ENCODE measurements at places on chromosomes 2 and 18.

- no peak overlapping the region for H3K27ac ChIP-seq
- no peaks in the 10 kb centered on the region for H3K27me3 ChIP-seq
- H3K4me1 ChIP-seq, result no peaks in the 10 kb centered on the region
- no peak for DNase-seq
Observed at GRCh38 chr2:108184419-108184818, 55.3 kb upstream of the SULT1C3 start.

DNA sequence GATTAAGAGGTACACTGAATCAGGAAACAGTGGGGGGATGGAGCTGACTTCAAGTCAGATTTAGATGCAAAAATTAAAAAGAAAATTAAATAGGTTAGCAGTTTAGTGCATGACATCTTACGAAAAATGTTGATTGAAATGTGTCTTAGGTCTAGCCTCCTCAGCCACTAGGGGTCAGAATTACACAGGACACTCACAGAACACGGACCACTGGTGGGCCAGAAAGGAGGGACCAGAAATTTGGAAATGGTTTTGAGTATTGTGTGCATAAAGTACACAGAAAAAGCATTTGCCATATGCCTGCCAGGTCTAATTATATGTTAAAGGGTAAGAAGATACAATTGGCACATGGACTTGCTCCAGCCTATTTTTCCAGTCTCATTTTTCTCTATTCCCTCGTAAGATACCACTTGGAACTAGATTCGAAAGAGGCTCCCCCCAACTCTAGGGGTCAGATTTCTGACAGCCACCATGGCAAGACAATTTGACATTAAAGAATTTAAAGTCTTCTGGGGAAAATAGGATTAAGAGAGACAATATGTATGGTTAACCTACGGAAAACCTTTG is 550.2 kb upstream of the SETBP1 start:
- H3K27ac ChIP-seq, result no peak overlapping the region
- H3K4me3 ChIP-seq, result no peak overlapping the region
- H3K4me1 ChIP-seq, result no peaks in the 10 kb centered on the region
- DNase-seq, result peak; percentile 28
- H3K27me3 ChIP-seq, result no peaks in the 10 kb centered on the region

- H3K4me1 ChIP-seq, result no peaks in the 10 kb centered on the region
- no peak for DNase-seq
- H3K27ac ChIP-seq, result no peak overlapping the region
- H3K36me3 ChIP-seq, result no peaks in the 10 kb centered on the region
- H3K4me3 ChIP-seq, result no peak overlapping the region
- H3K27me3 ChIP-seq, result no peaks in the 10 kb centered on the region
Observed at GRCh38 chr2:29780906-29781305, 140.5 kb downstream of the ALK start.

GRCh38 chr2:41992671-41993434 is 55.0 kb upstream of the PKDCC start:
- no peaks in the 10 kb centered on the region for H3K36me3 ChIP-seq
- no peaks in the 10 kb centered on the region for H3K4me1 ChIP-seq
- no peak overlapping the region for H3K27ac ChIP-seq
- no peak overlapping the region for H3K4me3 ChIP-seq

DNA sequence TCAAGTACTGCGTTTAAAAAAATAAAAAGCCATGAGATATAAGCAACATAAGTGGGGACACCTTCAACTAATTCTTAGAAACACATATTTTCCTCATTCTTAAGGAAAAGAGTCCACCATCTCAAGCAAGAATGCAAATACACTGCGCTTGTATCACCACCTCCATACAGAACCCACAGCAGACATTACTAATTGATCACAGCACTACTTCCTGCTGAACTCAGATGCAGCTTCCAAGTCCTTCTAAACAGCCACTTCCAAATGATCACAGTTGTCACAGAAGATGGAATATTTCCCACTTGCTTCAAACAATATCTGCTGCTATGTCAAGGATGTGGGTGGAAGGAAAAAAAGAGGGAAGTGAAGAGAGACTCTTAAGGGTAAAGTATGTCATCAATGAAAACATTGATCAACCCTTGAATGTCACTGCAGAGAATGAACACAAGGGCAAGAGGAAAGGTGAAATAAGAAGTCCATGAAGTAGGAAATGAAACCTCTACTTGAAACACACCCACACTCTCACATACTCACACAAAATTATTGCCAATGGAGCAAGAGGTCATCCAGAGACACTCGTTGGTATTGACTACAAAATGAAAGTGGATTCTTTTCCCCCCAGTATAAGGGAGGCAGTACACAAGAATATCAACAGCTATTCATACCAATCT is 22.1 kb downstream of the TGFA start:
- DNase-seq, result no peak
- no peak overlapping the region for H3K4me3 ChIP-seq
- H3K27ac ChIP-seq, result no peak overlapping the region
- no peaks in the 10 kb centered on the region for H3K36me3 ChIP-seq
- H3K4me1 ChIP-seq, result peaks cover 15% of the 10 kb centered on the region
- H3K27me3 ChIP-seq, result no peaks in the 10 kb centered on the region

- no peaks in the 10 kb centered on the region for H3K27me3 ChIP-seq
- DNase-seq, result no peak
- peak overlapping the region; percentile 100 for H3K4me3 ChIP-seq
- H3K4me1 ChIP-seq, result peaks cover 14% of the 10 kb centered on the region
- peak overlapping the region; percentile 100 for H3K27ac ChIP-seq
Observed at GRCh38 chr2:86194751-86195054, 559 bp downstream of the IMMT start.

GRCh38 chr18:56511996-56512395 is 126.4 kb downstream of the TXNL1 start:
- no peaks in the 10 kb centered on the region for H3K4me1 ChIP-seq
- no peaks in the 10 kb centered on the region for H3K27me3 ChIP-seq
- H3K27ac ChIP-seq, result no peak overlapping the region
- H3K36me3 ChIP-seq, result no peaks in the 10 kb centered on the region
- no peak overlapping the region for H3K4me3 ChIP-seq
- no peak for DNase-seq

- no peak for DNase-seq
- no peaks in the 10 kb centered on the region for H3K36me3 ChIP-seq
Observed at GRCh38 chr2:75548036-75548573, 12.6 kb downstream of the EVA1A start.

GRCh38 chr2:207296265-207296948 is 130.7 kb upstream of the KLF7 start:
- no peak overlapping the region for H3K27ac ChIP-seq
- no peaks in the 10 kb centered on the region for H3K4me1 ChIP-seq
- no peaks in the 10 kb centered on the region for H3K27me3 ChIP-seq
- no peak for DNase-seq

DNA sequence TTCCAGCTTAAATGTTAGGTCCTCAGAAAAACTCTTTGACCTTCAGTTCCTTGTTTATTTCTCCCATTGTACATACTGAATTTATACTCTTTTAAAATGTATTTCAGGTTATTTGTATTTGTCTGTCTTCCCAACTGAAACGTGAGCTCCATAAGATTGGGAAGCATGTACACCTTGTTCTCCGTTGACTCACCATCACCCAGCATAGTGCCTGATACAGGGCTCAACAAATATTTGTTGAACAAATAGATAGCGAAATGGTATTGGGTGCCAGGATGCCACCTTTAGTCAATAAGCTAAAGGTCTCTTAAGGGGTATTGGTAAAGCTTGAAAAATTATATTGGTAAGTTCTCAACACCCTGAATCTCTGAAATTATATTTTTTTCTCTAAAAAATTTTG is 1841.3 kb upstream of the CELF4 start:
- H3K36me3 ChIP-seq, result no peaks in the 10 kb centered on the region
- H3K4me1 ChIP-seq, result no peaks in the 10 kb centered on the region
- no peak for DNase-seq
- no peaks in the 10 kb centered on the region for H3K27me3 ChIP-seq

DNA sequence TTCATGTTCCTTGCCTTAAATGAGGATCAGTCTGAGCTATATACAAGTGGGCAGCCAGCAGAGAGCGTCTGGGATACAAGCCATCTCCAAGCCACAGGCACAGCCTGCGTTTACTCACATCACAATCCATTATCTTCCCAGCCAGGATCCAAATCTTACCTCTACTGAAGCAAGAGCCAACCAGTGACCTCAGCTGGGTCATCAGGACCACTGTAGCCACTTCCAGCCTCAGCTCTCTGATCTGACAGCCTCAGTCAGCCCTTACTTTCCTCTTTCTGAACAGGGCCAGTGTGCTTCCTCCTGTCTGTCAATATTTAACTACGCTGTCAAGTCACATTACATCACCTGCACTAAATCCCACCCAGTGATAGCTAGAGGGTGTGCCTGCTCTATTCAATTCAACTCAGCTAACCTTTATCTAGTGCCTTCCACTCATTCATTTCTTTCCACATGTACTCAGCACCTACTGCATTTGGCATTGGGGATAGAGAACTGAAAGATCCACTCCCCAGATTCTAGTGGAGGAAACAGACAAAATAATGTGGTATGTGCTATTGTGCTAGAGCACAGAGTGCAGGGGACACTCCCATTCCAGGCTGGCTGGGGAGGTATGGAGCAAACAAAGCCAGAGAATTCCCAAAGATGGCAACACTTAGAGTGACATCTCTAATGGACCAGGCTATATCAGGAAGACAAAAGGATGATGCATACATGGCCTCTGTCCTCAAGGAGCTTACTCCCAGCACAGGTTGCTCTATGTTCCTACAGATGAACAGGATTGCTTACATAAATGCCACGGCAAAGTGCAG is 146.5 kb downstream of the NCKAP5 start:
- H3K27me3 ChIP-seq, result no peaks in the 10 kb centered on the region
- no peaks in the 10 kb centered on the region for H3K36me3 ChIP-seq
- peak overlapping the region; percentile 3 for H3K4me3 ChIP-seq
- H3K4me1 ChIP-seq, result peaks cover 20% of the 10 kb centered on the region
- peak overlapping the region; percentile 85 for H3K27ac ChIP-seq

- DNase-seq, result no peak
- no peak overlapping the region for H3K27ac ChIP-seq
- H3K4me3 ChIP-seq, result no peak overlapping the region
- no peaks in the 10 kb centered on the region for H3K36me3 ChIP-seq
- no peaks in the 10 kb centered on the region for H3K4me1 ChIP-seq
- no peaks in the 10 kb centered on the region for H3K27me3 ChIP-seq
Observed at GRCh38 chr2:183229386-183229785, 105.1 kb downstream of the NUP35 start.

DNA sequence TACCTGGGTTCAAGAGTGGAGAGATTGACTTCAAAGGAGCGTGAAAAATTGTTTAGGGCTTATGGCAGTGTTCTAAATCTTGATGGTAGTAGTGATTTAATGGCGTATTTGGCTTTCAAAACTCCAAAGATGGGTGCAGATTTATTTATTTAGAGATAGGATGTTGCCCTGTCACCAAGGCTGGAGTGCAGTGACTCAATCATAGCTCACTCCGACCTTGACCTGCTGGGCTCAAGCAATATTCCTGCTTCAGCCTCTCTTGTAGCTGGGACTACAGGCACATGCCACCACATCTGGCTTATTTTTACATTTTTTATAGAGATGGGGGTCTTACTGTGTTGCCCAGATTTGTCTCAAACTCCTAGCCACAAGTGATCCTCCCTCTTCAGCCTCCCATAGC is 52.5 kb downstream of the FAM117B start:
- DNase-seq, result no peak
- no peak overlapping the region for H3K27ac ChIP-seq
- H3K36me3 ChIP-seq, result peaks cover 1% of the 10 kb centered on the region

GRCh38 chr18:59419386-59419785 is 60.3 kb upstream of the LMAN1 start:
- peaks cover 5% of the 10 kb centered on the region for H3K27me3 ChIP-seq
- DNase-seq, result no peak
- H3K27ac ChIP-seq, result no peak overlapping the region

GRCh38 chr2:170113168-170113894 is 64.6 kb upstream of the MYO3B start:
- no peak for DNase-seq
- no peaks in the 10 kb centered on the region for H3K36me3 ChIP-seq

DNA sequence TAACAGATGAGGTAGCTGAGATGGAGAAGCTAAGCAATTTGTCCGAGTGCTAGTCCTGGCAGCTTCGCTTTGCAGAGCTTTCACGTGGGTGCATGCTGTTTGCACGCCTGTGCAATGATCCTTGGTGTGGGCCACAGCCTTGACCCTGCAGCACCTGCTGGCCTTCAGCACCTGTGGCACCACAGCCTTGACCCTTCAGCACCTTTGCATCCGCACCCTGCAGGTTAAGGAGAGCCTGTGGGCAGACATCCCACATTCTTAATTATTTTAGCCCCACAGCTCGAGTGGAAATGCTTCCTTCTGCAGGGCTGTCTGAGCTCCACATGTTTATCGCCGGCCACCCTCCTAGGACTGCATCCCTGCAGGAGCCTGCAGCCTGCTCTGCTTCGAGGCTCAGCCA is 19.3 kb downstream of the NCK2 start:
- no peaks in the 10 kb centered on the region for H3K27me3 ChIP-seq
- peaks cover 19% of the 10 kb centered on the region for H3K36me3 ChIP-seq
- DNase-seq, result no peak
- H3K4me3 ChIP-seq, result no peak overlapping the region
- H3K4me1 ChIP-seq, result no peaks in the 10 kb centered on the region

DNA sequence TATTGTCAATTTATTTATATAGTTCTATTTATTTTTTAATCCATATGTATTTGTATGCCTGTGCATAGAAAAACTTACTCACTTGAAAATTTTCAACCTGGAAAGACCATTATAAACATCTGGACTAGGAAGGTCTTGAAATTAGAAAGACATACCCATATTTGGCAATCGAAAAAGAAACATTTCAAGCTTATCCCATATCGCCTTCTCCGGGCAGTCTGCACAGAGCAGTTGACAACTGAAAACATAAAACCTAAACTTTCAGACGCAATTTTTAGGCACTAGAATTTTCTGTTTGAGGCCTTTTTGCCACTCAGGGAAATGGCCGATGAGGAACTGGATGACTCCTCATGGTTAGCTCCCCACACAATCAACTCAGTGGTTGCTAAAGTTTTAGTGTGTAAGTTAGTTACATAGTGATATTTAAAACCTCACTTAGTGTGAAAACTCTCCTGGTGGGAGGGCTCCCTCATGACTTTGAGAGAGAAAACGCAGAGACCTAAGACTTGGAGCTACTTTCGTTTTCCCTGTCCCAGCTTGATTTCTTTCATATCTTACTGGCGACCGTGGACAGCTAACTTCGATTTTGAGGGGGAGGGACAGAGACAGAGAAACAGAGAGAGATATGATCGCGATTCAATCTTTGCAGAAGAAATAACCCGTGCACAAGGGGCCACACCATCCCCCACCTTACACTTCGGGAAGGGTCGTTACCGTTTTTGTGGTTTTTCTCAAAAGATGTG is 3.2 kb upstream of the HOXD12 start:
- H3K27ac ChIP-seq, result no peak overlapping the region
- DNase-seq, result no peak
- H3K4me1 ChIP-seq, result peaks cover 12% of the 10 kb centered on the region
- no peak overlapping the region for H3K4me3 ChIP-seq

DNA sequence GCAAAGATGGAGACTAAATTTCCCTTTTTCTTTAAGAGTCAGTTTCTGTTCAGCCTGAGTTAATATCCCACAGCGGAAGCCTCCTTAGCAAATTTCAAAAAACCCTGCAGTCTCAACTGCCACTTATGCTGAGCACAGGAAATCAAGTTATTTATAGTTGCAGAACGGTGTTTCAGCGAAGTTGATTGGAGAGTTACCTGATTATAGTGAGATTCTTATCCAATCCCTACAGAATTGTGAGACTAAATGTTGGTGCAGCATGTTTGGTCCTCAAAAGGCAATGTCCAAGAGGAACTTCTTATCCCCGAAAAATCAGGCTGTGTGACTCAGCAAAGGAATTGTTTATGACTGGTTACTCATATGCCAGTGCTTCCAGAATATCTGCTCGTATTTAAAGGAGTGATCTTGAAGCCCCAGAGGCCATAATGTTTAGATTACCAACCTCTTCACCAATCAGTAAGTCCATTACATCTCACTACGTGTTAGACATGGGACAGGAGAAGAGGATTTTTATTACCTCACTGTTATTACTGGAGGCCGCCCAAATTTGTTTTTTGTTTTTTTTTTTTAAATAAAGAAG is 67.9 kb downstream of the LRRFIP1 start:
- no peak for DNase-seq
- no peaks in the 10 kb centered on the region for H3K27me3 ChIP-seq
- H3K4me3 ChIP-seq, result no peak overlapping the region
